Neural crest cell (in vitro differentiated cells): ENCODE measurements at places on chromosomes 12 and 14. TPM values are rescaled to one million over a fixed set of nuclear protein-coding genes. Genes with fewer than 3 reads are reported as not detected.

GRCh38 chr14:65095633-65096205, 6.6 kb downstream of the MAX start:
- DNase-seq: no peak
- H3K4me3 ChIP-seq: no peak overlapping the region
- H3K36me3 ChIP-seq: peaks cover 3% of the 10 kb centered on the region
- H3K27me3 ChIP-seq: no peaks in the 10 kb centered on the region
- H3K4me1 ChIP-seq: peaks cover 4% of the 10 kb centered on the region

GRCh38 chr14:70776197-70776596, 33.1 kb downstream of the MAP3K9 start:
- no peaks in the 10 kb centered on the region for H3K27me3 ChIP-seq
- no peak overlapping the region for H3K4me3 ChIP-seq
- no peak for DNase-seq
- H3K27ac ChIP-seq: no peak overlapping the region

DNA sequence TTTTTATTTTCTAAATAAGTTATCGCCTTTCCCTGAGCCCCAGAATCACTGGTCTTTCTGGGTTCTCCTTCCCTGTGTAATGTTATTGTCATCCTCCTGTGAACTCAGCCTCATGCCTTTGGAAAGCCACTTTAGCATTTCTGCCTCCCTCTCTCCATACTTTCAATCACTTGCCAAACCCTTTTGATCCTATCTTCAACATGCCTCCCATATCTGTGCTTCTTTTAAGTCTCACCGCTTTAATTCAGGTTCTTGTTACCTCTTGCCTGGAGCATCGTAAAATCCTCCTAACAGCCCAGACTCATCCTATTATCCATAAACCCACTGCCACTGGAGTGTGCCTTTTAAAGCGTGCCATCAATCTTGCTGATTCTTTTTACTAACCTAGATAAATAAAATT, 321.8 kb downstream of the BMP4 start:
- H3K27ac ChIP-seq: no peak overlapping the region
- no peak overlapping the region for H3K4me3 ChIP-seq
- H3K36me3 ChIP-seq: no peaks in the 10 kb centered on the region
- H3K4me1 ChIP-seq: no peaks in the 10 kb centered on the region
- H3K27me3 ChIP-seq: no peaks in the 10 kb centered on the region

ZNF641 gene
- 15.8 and 17.1 TPM in 2 replicates for total RNA-seq

GRCh38 chr12:94458877-94459727, 565 bp downstream of the CEP83 start:
- H3K36me3 ChIP-seq: peaks cover 18% of the 10 kb centered on the region
- no peaks in the 10 kb centered on the region for H3K27me3 ChIP-seq
- peaks cover 34% of the 10 kb centered on the region for H3K4me1 ChIP-seq
- peak overlapping the region; percentile 93 for H3K27ac ChIP-seq
- H3K4me3 ChIP-seq: peak overlapping the region; percentile 97
